ENCODE measurements at places on chromosomes 11 and 22.
A peak's percentile ranks its signal among the peaks of the same experiment; 100 is the strongest.

- DNase-seq: no peak
These were observed 114.3 kb downstream of the PHF21B start for GRCh38 chr22:44895296-44896055.

DNA sequence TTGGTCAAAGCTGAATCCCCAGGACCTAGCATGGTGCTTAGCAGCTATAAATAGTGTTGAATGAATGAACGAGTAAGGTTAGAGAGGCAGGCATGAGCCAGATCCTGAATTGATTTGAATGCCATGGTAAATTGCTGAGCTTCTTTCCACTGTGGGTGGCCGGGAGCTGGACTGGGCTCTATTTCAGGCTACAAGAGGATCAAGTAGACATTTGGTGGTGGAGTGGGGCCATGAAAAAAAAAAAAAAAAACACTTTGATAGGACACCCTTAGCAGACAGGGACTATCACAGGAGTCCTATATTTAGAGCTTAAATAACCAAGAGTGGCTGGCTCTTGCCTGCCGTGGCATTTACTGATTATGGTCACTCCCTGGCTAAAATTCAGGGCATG lies 77.6 kb downstream of the MIAT start:
- no peak for DNase-seq

GRCh38 chr22:46402505-46402904 lies 67.0 kb downstream of the TRMU start:
- no peak for DNase-seq

GRCh38 chr11:120432056-120433018 lies 79.2 kb upstream of the GRIK4 start:
- peak; percentile 13 for DNase-seq

- DNase-seq: no peak
These were observed at the start of gene TENM4 for GRCh38 chr11:79440571-79441460. TSS of gene TENM4 (minus strand) at chr11:79441030. CDS start at chr11:79069944, 371,086 bp downstream.

DNA sequence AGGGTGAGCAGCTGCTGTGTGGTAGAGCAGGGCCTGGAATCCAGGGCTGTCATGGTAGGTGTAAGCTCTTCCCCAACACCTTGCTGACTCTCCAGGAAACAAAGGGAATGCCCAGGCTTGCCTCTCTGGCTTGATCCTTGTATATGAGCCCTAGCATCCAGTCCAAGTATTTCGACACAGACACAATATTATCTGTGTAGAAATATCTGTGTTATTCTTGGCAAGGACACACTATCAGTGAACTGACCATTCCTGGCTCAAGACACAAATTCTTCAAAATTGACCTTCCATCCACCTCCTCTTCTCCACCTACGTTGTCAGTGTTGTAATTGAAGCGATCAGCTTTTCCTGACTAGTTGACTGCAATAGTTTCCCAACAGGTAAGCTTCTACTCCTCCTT lies 312.0 kb upstream of the NARS2 start:
- no peak for DNase-seq

- DNase-seq: no peak
These were observed 15.0 kb downstream of the SMIM38 start for GRCh38 chr11:69170704-69171103.

DNA sequence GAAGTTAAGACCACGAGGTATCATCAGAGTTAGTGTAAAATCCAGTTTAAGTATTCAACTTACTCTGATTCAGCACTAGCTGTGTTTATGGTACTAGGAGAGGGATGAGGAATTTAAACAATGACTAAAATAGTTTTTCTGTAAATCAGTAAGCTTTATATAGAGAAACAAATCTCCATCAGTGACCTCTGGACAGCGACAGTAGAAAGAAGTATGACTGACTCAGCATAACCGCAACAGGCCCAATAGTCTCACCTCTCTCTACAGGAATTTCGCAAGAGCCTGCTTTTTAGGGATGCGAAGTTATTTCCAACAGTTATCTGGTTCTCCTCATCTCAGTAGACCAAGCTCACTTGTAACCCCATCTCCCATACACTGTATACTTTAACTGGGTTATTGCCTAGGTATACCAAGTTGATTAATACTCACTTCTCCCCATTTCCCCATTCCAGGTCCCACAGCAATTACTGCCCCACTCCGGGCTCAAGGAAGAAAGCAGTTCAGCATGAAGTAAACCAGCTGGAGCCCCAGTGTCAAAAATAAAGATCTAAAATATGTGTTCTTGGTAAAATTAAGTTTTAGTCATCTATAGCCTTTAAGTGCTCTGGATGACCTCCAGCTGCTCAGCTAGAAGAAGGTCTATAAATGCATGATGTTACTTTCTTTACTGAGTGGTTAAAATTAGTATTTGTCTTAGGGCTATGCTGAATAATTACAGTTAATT lies 770.6 kb upstream of the CCDC90B start:
- no peak for DNase-seq

DNA sequence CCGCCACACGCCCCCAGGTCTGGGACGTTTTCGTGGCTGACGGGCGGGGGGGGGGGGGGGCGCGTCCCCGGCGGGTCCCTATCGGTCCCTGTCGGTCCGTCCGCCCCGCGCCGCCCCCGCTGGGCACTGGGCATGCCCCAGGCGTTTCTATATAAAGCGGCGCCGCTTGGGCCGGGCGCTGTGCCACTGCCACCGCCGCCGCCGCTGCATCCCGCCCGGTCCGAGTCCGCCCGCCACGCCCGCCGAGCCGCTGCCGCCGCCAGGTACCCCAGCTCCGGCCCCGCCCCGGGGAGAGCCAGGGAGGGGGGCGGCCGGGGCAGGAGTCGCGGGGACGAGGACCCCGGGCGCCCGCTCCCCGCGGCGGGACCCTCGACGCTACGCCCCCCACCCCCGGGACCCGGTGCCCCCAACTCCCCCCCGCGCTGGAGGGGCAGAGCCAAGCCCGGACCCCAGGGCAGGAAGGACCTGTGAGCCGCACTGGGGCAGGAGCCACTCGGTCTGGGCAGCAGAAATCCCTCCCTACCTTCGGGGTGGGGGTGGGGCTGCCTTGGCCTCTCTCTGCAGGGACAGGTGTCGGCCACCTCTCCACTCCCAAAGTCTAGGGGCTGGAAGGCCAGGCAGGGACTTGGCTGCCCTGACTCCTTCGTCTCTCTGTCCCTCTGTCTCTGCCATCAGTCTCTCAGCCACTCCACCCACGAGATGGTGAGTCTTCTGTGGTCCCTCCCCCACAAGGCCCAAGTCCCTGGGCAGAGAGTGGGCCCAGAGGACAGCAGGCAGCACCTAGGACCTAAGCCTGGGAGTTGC lies at the start of gene CARNS1:
Gene CARNS1, plus strand, starts transcription at position 178 of the 804 bp plus-strand sequence. Its CDS starts 522 bp downstream, at position 700.
- DNase-seq: no peak

DNA sequence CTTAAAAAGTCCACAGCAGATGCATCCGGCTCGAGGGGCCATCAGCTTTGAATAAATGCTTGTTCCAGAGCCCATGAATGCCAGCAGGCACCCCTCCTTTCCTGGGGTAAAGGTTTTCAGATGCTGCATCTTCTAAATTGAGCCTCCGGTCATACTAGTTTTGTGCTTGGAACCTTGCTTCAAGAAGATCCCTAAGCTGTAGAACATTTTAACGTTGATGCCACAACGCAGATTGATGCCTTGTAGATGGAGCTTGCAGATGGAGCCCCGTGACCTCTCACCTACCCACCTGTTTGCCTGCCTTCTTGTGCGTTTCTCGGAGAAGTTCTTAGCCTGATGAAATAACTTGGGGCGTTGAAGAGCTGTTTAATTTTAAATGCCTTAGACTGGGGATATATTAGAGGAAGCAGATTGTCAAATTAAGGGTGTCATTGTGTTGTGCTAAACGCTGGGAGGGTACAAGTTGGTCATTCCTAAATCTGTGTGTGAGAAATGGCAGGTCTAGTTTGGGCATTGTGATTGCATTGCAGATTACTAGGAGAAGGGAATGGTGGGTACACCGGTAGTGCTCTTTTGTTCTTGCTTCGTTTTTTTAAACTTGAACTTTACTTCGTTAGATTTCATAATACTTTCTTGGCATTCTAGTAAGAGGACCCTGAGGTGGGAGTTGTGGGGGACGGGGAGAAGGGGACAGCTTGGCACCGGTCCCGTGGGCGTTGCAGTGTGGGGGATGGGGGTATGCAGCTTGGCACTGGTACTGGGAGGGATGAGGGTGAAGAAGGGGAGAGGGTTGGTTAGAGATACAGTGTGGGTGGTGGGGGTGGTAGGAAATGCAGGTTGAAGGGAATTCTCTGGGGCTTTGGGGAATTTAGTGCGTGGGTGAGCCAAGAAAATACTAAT lies 1.9 kb downstream of the NEAT1 start:
- peak; percentile 68 for DNase-seq

DNA sequence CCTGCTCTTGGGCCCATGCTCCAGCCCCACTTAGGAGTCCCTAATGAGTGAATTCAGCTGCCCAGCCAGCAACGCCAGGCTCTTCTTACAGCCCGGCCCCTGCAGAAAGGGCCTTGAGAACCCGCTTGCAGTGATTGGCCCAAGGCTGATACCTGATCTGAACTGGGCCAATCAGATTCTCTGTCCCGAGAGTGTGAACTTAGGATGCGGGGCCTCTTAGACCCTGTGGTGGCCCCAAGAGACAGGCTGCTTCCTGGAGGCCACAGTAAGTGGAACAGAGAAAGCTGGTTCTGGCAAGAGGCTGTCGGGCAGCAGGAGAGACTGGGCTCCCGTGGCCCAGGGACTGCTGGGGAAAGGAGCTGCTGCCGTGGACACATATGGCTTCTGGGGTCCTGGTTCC lies 11.5 kb downstream of the VSTM5 start:
- DNase-seq: no peak

DNA sequence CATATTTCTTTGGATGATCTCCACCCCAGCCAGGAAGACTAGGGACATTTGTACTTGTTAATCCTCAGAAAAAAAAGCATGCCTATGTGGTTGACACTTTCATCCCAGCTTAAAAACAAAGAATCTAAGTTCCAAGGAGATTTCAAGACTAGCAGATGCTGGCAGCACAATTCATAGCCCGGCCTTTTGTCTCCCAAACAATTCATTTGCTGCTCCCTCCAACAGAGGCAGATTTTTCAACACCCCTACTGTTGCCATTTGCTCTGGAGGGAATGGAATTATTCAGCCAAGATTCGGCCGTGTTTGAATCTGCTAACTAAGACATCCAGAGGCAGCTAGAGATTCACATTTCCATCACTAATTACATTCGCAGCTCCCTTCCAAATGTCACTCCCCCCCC lies 15.3 kb downstream of the P2RX3 start:
- no peak for DNase-seq

DNA sequence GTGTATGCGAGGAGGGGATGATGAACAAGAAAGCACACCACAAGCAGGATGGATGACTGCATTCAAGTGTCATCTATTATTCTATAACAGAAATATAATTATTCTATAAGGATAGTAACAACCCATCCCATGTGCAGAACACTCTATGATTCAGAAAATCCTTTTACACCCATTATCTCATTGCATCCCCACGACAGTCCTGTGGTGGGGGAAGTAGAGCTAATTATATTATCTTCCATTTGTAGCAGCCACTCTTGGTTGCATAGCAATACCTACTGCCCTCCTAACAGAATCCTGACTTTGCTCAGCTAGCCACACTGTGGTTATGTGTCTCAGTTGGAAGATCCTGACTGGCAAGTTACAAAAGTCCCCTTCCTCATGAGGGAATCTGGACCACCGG lies 406.5 kb upstream of the NARS2 start:
- no peak for DNase-seq

DNA sequence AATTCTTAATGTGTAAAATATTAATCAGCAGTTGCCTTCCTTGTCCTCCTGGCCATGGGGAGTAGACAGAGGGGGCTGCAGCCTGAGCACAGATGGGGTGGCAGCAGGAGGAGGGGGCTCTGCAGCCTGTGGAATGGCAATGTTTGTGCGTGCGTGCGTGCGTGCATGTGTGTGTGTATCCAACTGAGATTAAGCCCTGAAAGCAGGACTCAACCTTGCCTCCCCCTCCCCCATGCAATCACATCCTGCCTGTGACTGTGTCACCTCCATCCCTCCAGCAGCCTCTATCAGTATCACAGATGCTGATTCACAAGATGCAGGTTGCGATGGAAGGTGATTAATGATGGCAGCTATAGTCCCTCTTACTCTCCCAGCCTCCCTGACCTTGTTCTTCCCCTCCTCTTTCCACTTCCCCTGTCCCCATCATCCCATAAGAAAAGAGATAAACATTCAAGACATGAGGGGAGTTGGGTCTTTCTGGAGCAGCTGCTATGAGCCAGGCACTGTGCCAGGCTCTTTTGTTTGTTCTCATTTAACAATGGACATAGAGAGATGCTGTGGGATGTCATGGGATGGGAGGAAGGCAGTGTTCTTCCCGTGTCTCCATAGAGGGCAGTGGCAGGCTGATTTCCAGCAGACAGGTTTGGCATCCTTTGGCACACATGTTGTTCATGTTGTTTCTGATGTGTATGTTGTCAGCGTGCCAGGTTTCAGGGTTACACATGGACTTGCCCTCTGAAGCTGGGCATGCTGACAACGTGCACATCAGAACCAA lies 43.8 kb upstream of the NECTIN1 start:
- no peak for DNase-seq

DNA sequence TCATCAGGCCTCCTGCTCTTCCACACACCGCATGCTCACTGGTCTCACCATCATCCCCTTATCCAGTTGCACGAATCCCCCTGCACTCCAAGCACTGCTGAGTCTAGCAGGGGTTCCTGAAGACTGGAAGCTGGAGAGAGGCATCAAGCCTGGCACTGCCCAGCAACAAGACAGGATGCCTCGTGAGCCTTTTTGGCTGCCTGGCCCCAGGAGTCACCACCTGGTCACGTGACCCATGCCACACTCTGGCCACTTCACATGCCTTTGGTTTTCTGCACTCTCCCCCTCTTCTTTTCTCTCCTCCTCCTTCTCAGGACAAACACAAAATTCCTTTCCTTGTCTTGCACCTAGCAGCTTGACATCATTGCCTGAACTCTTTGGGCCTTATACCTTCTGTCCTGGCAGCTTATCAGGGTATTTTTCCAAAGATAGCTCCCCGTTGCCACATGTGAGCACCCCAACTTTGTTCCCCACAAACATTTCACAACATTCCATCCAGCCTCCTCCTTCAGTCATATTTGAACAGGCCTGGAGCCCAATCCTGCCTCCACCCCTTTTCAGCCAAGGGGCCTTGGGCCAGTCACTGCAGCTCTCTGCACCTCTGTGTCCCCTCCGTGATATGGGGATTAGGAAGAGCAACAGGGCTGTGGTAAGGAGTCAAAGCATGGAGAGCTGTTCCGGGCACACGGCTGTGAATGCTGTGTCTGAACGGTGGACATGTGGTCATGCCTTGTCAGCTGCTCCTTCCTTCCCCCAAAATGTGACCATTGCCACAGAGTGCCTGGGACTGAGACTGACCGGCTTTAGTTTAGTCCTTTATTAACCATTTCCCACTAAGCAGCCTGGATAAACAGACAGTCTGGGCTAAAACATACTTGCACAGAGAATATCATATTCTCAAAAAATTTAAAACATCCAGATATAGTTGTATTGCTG lies 2.8 kb upstream of the PACSIN2 start:
- no peak for DNase-seq

- DNase-seq: no peak
These were observed 129.4 kb upstream of the PAX6 start for GRCh38 chr11:31940371-31941037.

- no peak for DNase-seq
These were observed 3.8 kb upstream of the INTS5 start for GRCh38 chr11:62656796-62657429.

- no peak for DNase-seq
These were observed 618.7 kb upstream of the CADM1 start for GRCh38 chr11:116122697-116123472.

Data from stimulated activated CD4-positive, alpha-beta T cell treated with anti-CD3 and anti-CD28 coated beads, TNF-alpha, amount 100 ng/mL, for 48 hours (primary cell).